ENCODE measurements at places on chromosomes 1 and 21.

GRCh38 chr1:154711416-154711815, 103.4 kb upstream of the ADAR start:
- DNase-seq, result no peak

- no peak for DNase-seq
Observed at GRCh38 chr1:224052772-224053171, 61.1 kb upstream of the FBXO28 start.

- DNase-seq, result no peak
Observed at GRCh38 chr1:30649321-30649991, 73.9 kb downstream of the MATN1 start.

- DNase-seq, result no peak
Observed at GRCh38 chr1:201452866-201453265, 16.1 kb downstream of the PHLDA3 start.

GRCh38 chr1:17118268-17118667, 983 bp downstream of the PADI2 start:
- no peak for DNase-seq

All from stimulated activated CD4-positive, alpha-beta T cell treated with anti-CD3 and anti-CD28 coated beads, Interleukin-4, amount 100 ng/mL, for 4 hours (primary cell).